ENCODE measurements at places on chromosomes 1 and 21.

- DNase-seq, result no peak
These were observed 32.6 kb downstream of the NMNAT2 start for GRCh38 chr1:183385340-183386144.

DNA sequence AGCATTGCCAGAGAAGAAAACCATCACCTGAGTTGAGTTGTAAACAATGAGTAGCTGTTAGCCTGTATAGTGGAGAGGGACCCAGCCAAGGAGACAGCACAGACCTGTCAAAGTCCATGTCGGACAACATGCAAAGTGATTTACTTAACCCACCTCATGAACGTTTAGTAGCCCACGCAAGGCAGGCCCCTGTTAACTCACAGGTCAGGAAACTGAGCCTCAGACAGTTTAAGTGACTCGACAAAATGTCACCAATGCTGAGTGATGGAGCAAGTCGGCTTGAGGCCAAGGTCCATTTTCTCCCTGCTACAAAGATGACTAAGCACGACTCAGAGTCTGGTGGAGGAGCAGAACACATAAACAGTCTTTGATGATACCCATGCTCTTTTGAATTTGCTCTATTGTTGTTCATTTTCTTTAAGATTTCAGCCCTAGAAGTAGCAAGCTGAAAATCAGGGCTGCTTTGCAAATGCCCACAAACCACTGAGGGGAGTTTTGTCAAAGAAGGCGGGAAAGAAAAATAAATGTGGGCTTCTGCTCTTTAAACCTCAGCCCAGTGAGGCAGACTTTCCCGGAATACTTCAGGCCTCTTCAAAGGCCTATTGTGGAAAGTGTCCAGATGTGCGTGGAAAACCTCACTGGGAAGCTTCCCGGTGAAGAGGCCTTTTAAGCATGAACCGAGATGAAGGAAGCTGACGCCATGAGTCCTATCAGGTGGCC, 83.8 kb upstream of the HOOK1 start:
- no peak for DNase-seq

DNA sequence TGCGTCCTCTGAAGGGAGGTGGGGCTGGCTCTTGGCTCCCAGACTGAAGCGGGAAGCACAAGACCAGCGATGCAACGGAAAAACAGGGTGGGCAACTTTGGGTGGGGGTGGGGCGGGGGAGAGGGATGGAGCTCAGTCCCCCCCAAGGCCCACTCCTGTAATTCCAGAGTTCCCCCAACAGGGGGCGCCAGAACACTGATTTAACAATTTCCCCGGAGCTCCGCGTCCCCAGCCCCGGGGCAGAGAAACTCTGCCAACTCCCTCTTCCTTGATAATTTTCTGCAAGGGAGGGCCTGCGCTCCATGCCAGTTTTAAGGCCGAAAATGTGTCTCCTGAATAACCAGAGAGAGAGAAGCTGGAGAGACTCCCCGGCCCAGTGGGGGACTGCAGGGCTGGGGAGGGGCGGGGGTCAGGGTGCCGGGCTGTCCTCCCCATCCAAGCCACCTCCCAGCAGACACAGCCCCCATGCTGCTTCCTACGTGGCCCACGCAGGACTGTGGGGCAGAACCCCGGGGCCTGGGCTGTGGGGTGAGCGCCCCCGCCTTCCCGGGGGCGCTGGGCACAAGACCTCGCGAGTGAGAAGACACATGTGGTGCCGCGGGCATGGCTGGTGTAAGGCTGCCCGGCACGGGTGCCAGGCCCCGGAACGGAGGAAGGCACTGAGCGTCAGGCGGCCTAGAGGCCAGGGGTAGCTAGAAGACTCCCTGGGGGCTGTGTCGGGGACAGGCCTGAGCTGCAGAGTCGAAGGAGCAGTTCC, 51.4 kb downstream of the KIF21B start:
- DNase-seq, result peak; percentile 80

GRCh38 chr1:14970799-14971141, 182.8 kb upstream of the TMEM51 start:
- DNase-seq, result no peak

DNA sequence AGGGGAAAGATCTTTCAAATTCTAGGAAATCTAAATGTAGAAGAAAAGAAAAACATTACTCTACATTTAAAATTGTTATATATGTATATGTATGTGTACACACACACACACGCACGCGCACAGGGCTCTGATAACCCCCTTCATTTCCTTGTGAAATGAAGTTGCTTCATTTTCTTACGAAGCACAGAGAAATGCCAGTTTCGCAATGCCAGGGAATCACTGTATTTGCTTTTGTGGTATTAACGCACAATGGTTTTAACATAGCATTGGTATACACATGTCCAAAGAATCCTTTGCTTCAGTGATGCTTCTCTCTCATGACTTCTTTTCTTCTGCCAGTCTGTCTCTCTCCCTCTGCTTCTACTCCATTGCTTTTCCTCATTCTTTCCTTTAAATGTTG, 8.4 kb upstream of the DDAH1 start:
- DNase-seq, result no peak

DNA sequence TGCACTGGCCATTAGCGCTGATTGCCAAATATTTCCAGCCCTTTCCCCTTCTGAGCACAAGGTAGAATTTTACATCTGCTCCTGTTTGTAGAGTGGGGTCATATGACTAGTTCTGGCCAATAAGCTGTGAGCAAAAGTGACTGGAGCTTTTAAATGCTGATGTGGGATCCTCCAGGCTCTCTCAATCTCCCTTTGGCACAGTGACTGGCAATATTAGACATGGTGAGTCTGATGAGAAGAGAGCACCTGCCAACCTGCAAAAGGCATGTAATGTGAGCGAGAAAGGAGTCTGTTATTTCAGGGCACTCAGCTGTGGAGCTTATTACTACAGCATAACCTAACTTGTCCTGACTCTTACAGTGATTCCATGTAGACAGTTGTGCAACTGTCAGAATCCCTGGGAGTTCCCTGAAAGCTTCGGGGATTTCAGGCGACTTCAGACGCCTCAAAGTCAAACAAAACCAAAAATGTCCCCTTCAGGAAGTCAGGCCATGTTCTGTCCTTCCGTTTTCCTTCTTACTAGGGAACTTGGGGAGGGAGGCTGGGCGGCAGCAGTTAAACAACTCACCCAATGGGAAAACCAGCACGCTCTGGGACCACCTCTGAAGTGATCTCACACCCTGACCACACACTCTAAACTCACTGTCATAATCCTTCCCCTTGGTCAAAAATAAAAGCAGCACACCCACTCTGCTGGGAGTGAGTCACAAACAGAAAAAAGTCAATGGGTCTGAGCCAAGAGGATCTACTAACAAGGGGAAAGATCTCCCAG, 3.6 kb upstream of the RASSF5 start:
- DNase-seq, result peak; percentile 42

- DNase-seq, result no peak
These were observed 171.5 kb downstream of the ADSS2 start for GRCh38 chr1:244280201-244280600.

DNA sequence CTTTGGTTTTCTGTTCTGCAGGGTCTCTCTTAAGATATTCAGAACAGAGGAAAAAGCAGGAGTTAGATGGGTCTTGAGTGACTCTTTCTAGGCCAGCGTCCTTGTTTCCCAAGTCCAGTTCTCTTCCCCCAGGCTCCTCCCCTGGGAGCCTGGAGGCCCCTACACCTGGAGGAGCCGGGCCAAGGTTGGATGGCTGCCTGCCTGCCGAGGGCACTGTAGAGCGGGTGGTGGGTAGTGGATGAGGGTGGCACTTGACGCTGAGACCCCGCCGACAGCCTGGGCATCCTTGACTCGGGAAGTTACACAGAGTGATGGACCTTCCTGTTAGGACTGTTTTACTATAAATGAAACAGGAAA, 17.4 kb upstream of the KANK4 start:
- no peak for DNase-seq

- no peak for DNase-seq
These were observed 8.8 kb upstream of the ID3 start for GRCh38 chr1:23567996-23568607.

DNA sequence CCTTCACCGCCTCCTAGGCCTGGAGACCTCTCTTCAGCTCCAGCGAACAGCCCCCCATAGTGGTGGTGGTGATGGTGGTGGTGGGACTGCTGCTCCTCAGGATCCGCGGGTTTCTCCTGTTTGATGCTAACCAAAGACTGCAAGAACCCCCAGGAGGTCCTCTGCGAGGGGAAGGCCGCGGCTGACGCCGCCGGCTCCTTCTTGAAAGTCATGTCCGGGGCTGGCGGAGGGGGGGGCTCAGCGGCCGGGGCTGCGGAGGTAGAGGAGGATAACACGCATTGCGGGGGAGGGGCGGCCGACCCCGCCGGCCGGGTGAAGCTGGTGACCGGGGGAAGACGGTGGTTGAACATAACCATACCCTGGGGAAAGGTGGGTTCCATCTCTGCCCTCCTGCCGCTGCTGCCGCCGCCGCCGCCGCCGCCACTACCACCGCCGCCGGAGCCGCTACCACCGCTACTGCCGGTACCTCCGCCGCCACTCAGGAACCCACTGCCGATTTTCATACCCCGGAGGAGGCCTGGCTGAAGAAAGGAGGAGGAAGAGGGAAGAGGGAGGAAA, 554 bp downstream of the ZNF281 start:
- DNase-seq, result peak; percentile 60

DNA sequence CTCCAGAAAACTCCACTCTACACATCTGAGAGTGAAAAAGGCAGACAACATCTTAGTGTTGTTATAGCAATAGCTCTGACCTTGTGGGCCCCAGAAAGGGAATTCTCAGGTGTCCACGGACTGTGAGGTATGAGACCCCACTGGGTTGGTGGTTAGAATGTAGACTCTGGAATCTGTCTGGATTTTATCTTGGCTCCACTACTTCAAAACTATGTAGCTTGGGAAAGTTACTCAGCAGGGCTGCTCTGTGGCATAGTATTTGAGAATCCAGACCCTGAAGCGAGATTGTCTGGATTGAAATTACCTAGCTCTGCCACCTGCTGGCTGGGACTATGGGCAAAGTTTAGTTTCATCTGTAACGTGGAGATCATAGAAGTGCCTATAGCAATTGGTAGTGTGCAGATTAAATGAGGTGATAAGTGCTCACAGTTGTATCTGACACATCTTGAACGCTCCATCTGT, 25.8 kb downstream of the PRDM2 start:
- peak; percentile 83 for DNase-seq

Data from Karpas-422 (cell line).